HS-27A (cell line): ENCODE measurements at places on chromosomes 3 and 15.

DNA sequence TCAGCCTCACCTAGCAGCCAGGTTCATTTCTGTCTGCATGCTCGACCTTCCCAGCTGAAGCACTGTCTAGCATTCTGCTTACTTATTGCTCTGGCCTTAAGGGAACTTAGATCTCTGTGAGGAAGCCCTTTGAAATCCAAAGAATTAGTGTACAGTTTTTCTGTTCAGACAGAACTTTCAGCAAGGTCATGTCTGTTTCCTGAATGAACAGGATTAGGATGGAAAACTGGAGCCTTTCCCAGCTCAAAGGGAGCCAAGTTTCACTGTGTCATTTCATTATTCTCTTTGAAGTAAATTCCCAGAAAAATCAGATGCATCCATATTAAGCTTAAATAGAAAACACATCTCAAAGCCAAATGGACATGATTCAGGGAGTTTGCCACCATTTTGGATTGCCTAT is 457.3 kb upstream of the KCNMB2 start:
- DNase-seq, result no peak

- peak; percentile 22 for DNase-seq
Measured at GRCh38 chr3:124032311-124032880, 40.5 kb upstream of the ROPN1 start.

DNA sequence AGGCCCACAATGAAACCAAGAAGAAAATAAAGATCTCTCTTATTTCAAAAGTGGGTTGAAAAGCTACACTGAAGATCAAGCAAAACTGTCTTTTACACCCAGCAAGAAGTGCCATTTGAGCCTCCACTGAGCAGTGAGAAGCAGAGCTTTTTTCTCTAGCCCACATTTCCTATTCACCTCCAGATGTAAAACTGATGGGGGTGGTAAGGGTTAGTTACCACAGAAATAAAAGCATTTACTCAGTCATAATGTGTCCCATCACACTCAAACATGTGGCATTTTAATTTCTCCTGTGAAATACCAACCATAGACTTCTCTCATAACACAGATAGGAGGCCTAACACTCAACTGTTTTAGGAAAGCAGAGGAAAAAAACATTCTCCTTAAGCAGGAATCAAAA is 21.0 kb downstream of the IFT57 start:
- no peak for DNase-seq

DNA sequence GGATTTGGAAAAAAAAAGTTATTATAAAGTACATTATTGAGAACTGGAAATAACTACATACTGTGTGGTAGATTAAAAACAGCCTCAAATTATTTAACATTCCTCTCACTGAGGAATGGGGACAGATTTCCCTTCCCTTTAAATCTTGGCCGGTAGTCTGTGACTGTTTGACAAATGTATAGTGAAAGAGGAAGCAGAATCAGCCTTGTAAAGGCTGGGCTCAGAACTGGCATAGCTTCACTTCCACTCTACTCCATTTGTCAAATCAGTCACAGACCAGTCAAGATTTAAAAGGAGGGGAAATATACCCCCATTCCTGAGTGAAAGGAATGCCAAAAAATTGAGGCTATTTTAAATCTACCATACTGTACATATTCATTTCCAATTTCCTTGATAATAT is 18.2 kb upstream of the B4GALT4 start:
- no peak for DNase-seq

GRCh38 chr3:79886204-79886603 is 118.4 kb upstream of the ROBO1 start:
- DNase-seq, result no peak

DNA sequence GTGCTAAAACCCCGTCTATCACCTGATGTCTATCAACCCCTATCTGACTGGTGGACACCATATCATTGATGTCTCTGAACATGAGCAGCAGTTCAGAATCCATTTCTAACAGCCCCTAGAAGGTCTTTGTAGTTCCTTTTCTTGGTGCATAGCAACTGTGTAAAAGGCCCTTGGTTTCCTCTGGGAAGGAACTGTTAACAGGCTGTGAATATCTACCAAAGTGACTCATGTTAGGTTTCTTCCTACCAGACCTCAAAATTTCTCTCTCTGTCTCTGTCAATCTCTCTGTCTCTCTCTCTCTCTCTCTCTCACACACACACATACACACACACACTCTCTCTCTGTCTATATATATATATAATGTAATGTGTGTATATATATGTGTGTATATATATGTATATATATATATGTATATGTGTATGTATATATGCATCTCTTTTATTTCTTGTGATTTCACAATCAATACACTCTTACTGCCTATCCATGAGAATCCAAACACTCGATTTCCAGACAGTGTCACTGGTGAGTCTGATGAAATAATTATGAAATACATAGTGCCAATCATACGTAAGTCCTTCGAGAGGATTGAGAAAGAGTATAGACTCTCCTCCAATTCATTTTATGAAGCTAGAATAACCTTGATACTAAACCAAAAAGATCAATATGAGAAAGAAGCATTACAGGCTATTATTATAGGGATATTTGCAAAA is 335.9 kb upstream of the SLCO3A1 start:
- no peak for DNase-seq

DNA sequence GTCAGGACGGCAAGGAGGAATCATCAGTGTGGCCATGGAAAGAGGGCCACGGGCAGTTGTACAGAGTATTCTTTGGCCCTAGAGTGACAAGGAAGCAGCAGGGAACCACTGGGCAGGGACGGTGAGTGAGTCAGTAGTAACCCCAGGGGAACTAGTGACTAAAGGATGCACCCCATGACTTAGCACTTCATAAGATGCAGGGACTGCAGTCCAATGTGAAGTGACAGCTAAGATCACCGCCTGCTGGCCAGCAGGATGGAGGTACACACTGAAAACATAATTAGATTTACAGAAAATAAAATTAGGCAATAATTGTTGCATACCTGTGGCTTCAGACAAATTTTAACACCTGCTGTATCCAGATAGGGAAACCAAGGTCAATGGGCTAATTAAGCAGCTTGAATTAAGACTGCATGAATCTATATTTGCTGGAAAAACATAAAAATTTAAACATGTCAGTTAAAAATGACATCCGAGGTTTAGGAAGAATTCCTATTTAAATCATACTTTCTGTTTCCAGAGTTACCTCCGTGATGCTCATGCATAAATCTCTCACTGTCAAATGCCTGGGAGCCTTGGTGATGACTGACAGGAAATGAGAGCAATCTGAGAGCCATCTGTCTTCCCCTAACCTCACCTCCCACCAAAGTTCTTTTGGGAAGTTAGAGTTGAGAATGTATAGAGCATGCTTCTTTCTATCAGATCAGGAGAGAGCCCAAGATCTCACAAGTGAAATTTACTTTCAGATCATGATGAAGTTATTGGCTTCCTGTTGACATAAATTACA is 56.5 kb downstream of the DCLK3 start:
- DNase-seq, result no peak

DNA sequence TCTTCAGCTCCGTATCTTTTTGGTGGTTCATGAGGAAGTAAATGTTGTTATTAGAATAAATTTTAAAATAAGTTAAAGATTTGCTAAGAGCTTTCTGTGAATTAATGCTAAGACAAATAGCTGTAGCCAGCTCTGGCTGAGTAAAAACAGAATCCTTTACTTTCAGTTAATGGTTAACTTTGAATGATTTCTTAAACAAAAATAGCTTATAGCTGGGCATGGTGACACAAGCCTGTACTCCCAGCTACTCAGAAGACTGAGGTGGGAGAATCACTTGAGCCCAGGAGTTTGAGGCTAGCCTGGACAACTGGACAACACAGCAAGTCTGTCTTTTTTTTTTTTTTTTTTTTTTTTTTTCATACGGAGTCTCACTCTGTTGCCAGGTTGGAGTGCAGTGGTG is 25.0 kb downstream of the TCAIM start:
- DNase-seq, result no peak

- DNase-seq, result no peak
Measured at GRCh38 chr15:59185725-59186124, 20.9 kb upstream of the LDHAL6B start.

DNA sequence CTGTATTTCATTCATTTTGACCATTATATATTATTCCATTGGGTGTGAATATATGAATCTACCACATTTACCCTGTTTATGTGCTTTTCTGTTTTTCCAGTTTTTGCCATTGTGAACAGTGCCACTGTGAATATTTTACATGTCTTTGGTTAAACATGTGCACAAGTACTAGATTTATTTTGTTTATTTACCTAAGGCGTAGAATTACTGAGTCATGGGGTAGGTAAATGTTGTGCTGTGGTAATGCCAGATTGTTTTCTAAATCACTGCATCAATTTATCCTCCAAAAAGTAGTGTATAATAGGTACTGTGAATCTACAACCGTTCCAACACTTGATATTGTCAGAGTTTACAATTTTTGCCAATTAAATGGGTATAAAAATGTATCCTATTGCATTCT is 362.1 kb upstream of the AGTR1 start:
- DNase-seq, result no peak

DNA sequence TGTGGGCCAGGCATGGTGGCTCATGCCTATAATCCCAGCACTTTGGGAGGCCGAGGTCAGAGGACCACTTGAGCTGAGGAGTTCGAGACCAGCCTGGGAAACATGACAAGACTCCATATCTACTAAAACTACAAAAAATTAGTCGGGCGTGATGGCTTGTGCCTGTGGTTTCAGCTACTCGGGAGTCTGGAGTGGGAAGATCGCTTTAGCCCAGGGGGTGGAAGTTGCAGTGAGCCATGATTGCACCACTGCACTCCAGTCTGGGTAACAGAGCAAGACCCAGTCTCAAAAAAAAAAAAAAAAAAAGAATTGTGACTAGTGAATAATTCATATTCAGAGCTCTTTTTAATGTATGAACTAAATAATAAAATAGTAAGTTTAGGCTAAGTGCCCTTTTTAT is 87.8 kb upstream of the TSEN2 start:
- no peak for DNase-seq

GRCh38 chr3:190286014-190286413 is 36.2 kb downstream of the CLDN1 start:
- DNase-seq, result no peak

- no peak for DNase-seq
Measured at GRCh38 chr3:181009225-181009624, 19.7 kb upstream of the DNAJC19 start.

DNA sequence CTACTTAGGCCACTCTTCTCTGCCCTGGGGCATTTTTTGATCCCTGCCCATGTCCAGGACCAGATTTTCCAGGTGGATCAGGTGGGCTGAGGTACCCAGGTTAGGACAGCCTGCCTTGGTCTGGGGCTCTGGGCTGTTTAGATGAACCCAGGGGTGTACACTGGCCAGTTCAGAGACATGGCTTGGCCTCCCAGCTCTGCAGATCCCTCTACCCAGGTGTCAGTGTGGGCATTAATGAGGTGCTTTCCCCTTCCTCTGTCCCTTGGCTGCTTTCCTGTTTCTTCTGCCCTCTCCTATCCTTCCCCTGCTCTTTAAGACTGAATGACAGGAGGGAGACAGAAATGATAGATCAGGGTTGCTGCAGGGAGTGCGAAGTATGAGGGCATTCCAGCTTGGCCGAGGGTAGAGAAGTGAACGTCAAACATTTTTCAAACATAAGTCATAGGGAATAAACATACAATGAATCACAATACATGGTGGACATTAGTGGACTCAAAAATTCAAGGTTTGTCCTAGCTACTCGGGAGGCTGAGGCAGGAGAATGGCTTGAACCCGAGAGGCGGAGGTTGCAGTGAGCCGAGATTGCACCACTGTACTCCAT is 30.5 kb downstream of the RTP1 start:
- DNase-seq, result peak; percentile 61

GRCh38 chr3:43632269-43632733 is 10.5 kb upstream of the ANO10 start:
- peak; percentile 82 for DNase-seq

DNA sequence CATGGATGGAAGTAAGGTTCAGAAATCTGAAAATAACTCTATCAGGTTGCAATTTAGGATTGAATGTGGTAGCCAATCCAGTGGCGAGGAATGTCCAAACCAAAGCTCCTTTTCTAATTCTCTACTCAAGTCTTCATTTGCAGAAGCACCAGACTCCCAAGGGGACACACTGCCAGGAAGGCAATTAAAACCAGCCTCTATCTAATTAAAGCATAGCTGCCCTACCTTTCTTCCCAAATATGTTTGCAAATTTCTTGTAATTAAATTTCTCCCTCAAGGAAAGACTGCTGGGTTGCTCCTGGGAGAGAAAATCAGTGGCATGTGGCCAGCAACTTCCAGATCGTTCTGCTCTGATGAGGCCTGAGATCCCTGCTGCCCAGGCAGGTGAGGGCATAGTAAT is 153.4 kb upstream of the MCTP2 start:
- DNase-seq, result no peak
